ENCODE measurements at places on chromosomes 5 and 9. TPM values are rescaled to one million over a fixed set of nuclear protein-coding genes. Genes with fewer than 3 reads are reported as not detected.

- DNase-seq, result no peak
Measured at GRCh38 chr5:95940758-95941682, 20.6 kb downstream of the ELL2 start.

DNA sequence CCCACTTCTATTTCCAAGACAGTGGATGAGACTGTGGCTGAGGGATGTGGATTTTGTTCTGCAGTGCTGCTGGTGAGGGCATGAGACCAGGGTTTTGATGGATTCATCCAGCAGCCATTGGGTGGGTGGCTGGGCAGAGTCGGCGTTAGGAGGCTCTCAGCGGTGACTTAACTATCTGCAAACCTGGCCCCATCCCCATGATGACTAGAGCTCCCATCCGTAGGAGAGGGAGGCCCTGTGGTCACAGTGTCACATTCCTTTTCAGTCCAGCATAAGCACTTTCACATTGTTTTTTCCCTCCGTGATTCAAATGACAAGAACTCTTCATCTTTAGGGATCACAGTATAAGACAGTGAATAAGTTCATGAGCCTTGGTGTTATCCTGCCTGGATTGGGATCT, 60.4 kb upstream of the SPRY4 start:
- DNase-seq, result no peak

- DNase-seq, result no peak
Measured at GRCh38 chr5:66992547-66992946, 204.1 kb downstream of the CD180 start.

DNA sequence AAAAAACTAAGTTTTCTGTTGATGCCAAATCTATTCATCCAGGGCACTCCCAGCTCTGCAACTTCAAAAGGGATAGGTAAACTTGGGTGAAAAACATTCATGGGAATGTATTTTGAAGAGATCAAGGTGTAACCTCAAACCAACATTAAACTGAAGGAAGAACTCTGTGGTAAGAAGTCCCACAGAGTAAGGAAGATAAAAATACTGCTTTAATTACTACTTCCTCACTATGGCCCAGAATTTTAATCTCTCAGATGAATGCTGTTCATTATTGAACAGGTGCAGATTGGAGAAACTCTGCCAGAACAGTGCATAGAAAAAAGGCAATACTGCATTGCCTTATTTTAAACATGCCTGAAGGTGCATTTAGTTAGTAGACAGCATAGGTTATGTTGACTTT, 37.6 kb upstream of the ANXA1 start:
- DNase-seq, result no peak

- DNase-seq, result no peak
Measured at GRCh38 chr5:137619191-137619870, 116.6 kb downstream of the KLHL3 start.

- DNase-seq, result no peak
Measured at GRCh38 chr9:122609804-122610203, 4.7 kb upstream of the OR1Q1 start.

GRCh38 chr5:56088967-56089829, 94.4 kb upstream of the IL6ST start:
- DNase-seq, result no peak

GRCh38 chr9:101226161-101226560, 158.6 kb downstream of the BAAT start:
- no peak for DNase-seq

DNA sequence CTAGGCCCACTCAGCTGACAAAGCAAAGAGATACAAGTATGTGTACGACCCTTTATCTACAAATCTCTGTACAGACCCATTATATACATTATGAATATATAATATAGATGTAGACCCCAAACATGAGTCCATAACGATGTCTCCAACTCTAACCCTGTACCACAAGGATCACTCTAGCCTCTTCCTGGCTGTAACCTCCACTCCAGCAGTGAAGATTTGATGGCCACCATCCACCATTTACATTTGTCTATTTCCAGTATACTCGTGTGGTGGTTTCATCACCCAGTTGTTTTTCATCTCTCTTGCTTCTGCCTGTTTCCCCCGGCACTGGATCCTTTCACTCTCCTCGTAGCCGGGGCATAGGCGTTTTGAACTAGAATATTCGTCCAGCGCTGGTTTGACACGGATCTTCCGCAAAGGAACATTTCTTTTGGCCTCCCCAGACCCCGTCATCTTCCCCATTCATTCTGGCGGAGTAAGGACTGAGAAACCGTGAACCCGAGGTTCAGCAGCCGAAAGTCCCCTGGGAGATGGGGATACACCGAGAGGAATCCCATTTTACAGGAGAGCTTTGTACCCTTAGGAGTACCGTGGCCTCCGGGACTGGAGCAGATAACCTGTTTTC, 828 bp upstream of the TRIO start:
- DNase-seq, result no peak

DNA sequence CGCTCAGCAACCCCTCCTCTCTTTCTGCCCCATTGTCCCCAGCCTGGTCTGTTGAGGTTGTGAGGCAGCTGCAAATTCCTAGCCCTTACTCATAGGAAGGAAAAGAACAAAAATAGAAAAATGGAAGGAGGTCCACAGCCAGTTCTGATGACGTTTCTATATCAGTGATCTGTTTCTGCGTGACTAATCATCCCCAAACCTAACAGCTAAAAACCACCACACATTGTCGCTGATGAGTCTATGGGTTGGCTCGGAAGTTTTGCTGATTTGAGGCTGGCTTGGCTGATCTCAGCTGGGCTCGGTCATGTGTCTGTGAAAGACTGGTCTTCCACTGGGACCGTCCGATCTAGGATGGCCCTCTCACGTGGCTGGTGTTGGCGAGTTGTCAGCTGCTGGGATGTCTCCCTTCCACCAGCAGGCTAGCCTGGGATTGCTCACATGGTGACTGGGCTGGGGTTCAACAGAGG, 200.6 kb upstream of the ZNF618 start:
- no peak for DNase-seq

DNA sequence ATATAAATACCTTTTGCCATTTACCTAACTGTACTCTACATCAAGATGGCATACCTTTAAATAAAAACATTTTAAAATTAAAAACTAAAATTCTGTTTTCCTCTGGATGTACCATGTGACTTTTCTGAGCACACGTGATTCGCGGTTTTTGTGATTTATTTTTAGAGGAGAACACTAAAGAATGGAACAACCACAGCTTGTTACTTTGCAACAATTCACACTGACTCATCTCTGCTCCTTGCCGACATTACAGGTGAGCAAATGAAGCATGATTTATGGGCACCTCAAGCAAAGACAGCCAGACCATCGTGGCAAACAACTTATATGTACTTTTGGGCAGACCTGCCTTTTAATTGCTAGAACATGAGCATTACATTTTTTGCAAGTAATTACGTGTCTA, 61.3 kb downstream of the GDA start:
- DNase-seq, result no peak

DNA sequence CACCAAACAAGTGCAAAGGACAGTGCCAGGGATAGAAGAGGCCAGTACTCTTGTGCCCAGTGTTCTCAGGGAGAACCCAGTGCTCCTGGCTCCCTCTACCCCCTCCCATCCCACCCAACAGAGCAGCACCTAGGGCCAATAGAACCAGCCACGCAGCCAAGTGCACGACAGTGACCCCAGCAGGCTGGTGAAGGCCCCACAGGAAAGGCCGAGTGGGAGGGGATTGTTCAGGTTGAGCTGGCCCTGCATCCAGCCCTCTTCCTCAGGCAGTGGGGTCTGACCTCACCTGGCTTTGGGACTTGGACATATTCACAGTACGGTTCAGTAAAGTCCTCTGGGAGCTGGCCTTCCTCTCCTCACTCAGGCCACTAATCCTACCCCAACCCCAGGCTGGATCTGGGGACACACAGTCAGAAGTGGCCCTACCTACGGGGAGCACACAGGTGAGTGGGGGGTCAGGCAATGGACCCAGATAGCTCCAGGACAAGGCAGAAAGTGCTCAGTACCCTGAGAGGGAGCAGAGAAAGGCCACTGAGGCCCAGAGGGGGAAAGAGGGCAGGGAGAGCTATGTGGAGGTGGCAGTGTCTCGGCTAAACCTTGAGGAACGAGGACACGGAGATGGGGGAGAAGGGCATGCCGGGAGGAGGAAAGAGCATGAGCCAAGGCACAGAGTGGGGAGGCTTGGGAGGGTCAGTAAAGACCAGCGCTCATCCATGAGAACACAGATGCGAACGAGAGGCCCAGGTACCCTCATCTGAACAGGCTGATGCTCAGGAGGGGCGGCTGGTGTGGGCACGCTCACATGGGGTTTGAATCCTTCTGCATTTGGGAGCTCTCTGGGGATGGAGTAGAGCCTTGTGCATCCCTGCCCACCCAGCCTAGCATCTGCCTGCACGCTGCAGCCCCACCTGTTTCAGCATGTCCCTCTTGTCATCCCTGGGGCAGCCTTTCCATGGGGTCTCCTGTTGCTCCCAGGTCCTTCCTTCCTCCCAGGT, 25.6 kb downstream of the POLR1E start:
- no peak for DNase-seq

GRCh38 chr5:177434942-177435738, 8.7 kb downstream of the GRK6 start:
- no peak for DNase-seq

GRCh38 chr5:56018832-56019231, 24.1 kb upstream of the IL6ST start:
- DNase-seq, result no peak

DNA sequence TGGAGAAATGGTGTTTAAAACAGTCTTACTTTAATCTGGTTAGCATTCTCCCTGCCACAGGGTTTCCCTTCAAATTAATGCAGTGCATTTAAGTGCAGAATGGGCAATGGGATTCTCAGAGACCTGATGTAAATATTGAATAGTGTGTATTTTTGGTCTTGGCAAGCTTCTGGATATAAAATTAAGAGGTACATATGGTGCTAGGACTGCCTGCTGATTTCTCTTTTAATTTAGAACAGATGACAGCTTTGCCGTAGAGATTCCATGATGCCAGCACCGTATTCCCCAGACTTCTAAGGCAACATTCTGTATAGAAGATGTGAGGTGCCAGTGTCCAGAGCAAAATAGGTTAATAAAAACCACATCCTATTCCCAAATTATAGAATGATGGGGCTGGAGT, 1.9 kb downstream of the MTAP start:
- DNase-seq, result no peak

DNA sequence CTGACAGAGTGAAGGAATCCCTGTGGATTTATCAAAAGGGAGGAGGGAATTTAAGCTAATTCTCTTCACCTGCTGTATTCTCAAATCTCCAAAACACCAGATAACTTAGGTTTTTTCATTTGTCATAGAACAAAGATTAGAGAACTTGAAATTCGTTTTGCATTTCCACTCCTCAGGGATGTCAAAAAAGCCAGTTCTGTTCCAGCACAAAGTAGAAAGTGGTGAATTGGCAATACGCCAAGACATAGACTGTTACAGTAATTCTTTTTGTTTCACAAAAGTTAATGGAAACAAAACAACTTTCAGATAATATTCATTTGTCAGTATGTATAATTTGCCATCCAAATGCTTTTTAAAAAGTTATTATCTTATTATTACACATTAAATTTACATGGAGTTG, 15.0 kb downstream of the S1PR3 start:
- DNase-seq, result no peak

- DNase-seq, result peak; percentile 50
Measured at GRCh38 chr5:101977729-101978345, 318.2 kb downstream of the SLCO4C1 start.

GRCh38 chr9:33813712-33814641, 3.0 kb upstream of the UBE2R2 start:
- peak; percentile 19 for DNase-seq

DNA sequence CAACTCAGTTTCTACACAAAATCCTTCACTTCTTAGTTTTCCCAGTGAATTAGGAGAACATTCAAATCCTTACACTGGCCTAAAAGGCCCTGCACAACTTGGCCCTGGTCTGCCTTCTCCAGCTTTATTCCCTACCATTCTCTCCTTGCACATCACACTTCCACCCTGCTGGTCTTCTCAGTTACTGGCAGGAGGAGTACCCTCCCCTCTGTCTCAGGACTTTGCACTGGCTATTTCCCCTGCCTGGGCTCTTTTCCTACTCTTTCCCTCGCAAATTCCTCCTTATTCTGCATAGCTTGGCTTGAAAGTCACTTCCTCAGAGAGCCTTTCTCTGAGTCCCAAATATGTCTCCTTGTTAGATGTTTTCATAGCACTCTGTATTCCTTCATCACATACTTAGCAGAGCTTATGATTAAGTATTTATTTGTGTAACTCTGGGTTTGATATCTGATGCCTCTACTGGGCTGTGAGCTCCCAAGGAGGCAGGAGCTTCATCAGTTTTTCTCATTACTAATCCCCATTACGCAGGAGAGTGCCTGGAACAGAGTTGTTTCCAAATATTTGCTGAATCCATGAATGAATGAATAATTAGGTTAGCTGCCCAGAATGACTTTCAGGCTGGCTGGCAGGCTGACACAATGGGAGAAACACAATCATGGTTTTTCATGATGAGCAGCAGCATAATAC, 159.8 kb upstream of the KLF9 start:
- DNase-seq, result no peak

DNA sequence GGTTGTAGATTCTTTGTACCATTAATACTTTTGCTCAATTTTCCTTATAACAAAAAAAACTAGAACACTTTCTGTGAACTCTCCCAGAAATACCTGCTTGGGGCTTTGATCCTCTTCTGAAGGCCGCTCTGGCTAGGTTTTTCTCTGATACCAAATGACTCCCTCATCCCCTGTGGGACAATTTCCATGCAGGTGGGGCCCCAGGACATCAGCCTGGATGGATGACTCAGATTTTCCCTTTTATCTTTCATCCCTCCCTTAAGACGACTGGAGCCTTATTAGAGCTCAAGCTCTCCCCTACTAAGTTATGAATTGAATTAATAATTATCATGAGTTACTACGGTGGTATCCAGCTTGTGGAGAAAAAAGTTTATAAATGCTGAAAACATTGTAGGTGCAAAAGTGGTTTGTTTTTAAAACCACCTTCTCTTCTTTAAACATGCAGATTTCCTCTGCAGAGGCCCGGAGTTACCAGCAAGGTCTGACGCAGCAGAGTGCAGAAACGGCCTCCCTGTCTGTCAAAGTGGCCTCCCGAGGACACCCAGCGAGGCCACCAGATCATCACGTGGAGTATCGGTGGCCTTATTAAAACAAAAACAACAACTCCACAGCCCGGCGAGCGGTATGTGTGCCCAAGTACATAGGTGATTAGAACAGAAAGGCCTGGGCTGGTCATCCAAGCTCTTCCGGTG, 50.8 kb upstream of the IRX4 start:
- no peak for DNase-seq

DNA sequence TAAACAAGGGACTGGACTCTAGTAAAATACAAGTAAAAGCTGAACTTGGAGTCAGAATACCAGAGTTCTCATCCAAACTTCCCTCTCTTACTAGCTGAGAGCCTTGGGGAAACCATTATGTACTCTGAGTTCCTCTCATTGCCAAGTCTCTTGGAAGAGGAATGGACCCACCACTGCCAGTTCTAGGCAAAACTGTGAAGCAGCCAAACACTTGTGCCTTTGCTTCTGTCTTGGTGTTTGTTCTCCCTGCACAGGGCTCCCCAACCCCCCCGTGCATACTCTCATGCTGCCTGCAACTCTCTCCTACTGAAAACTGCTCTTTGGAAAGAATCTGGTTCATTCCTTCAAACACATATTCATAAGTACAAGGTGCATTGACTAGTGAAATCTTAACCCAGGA, 102.6 kb downstream of the PDZD2 start:
- no peak for DNase-seq

- DNase-seq, result no peak
Measured at GRCh38 chr5:65699338-65699737, 22.6 kb downstream of the SGTB start.

Gene HAVCR1
- 0.70 TPM for polyA plus RNA-seq

Gene PTPRD
- 122 TPM for polyA plus RNA-seq

Gene PIP5K1B
- polyA plus RNA-seq, result 6.0 TPM

Gene GABRB2
- 2.1 TPM for polyA plus RNA-seq

Gene DPP7
- 27.7 TPM for polyA plus RNA-seq

Gene ARL14EPL
- not detected for polyA plus RNA-seq

Gene PCDHB10
- polyA plus RNA-seq, result 6.6 TPM

Gene PRDM9
- polyA plus RNA-seq, result not detected

Gene GHR
- polyA plus RNA-seq, result 17.8 TPM

Gene LCN6
- not detected for polyA plus RNA-seq

Data from renal pelvis (tissue), 12 donors.